ENCODE measurements at places on chromosomes 5 and 9.

GRCh38 chr9:99269416-99269815 is 47.3 kb downstream of the SEC61B start:
- DNase-seq, result peak; percentile 89

GRCh38 chr5:141172381-141173204 is at the start of gene PCDHB7:
Gene PCDHB7 (plus strand): TSS chr5:141172644. CDS start chr5:141172836, 192 bp downstream.
- peak; percentile 20 for DNase-seq

GRCh38 chr5:56479126-56479525 is 246.0 kb upstream of the ANKRD55 start:
- DNase-seq, result no peak

DNA sequence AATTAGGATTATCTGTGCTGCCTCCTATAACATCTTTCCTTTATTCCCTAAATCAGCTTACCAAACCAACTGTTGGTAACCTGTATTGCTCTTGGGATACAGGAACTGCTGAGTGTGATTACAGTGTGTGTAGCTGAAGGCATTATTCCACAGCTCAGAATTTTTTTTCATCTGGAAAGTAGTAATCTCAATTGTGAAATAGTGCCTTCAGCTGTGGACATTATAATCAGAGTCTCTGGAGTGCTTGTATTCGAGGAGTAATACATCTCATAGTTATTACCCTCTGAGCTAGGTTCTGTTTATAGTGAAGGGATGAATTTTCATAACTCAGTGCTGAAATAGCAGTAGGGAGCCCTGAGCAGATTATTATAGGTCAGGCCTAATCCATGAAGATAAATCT is 199.5 kb downstream of the MAST4 start:
- DNase-seq, result no peak

DNA sequence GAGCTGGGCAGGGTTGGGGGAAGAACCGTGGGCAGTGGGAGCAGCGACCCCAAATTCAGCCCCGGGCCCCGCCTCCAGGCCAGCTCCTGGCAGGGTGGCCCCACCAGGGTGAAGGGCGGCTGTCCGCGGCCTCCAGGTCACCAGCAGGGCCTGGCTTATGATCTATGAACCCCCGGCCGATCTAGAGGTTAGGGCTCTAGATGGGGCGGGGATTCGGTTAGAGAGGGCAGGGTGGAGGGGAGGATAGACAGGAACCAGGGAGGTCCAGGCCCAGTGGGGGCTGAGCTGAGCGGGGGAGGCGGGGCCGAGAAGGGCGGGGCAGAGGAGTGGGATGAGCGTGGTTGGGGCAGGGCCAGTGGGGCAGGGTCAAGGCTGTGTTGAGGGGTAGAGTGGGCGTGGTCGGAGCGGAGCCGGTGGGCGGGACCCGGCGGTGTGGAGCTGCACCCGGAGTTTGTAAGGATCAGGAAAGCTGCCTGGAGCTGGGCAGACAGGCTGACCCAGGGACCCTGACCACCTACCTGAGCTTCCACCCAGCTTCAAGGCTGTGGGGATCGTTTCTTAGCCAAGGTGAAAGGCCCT is 29.3 kb upstream of the OBP2B start:
- DNase-seq, result peak; percentile 32

DNA sequence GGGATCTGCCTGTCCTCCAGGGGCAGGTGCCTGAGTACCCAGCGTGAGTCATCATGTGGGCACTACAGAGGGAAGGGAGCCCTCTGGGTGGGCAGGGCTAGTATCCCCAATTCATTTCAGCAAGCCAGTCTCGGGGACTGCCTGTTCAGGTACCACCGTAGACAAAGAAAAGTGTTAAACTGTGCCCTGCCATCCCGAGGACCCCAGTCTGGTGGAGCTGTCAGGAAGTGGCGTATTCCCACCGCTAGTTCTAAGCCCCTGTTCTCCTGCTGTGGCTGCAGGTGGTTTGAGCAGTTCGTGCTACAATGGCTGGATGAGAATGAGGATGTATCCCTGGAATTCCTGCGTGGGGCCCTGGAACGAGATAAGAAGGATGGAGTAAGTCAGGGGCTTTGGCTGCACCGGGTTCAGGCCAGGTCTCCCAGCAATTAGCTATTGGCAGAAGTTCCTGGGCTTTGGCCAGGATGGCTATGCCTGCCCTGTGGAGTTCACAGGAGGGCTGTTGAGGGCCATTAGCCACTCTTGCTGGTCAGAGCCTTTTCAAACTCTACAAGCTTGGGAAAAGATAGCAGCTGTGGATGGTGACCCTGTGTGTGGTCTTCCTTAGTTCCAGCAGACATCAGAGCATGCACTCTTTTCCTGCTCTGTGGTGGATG is 93.2 kb upstream of the RUSC2 start:
- no peak for DNase-seq

- DNase-seq, result no peak
Observed at GRCh38 chr5:1540166-1540565, 16.4 kb upstream of the LPCAT1 start.

GRCh38 chr9:2621722-2622460 is at the start of gene VLDLR:
Gene VLDLR (plus strand): TSS chr9:2621787. CDS start chr9:2622190, 403 bp downstream.
- DNase-seq, result no peak

Measured in fibroblast of mammary gland (primary cell).